Right renal pelvis (tissue), 4 donors: ENCODE measurements at places on chromosomes 2 and 18.

DNA sequence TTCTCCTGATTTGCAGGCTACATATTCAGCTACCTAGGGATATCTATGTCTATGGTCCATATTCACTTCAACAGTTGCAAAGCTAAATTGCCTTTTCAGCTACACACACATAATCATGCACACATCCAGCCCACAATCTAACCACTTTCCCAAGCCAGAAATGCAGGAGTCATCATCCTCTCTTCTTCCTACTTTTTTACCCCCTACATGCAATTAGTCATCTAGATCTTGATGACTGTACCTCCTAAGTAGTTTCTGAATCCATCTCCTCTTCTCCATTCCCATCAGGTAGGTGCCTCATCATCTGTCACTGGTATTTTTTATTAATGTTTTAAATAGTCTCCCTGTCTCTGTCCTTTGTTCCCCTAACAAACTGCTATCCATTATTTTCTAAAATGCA, 23.7 kb upstream of the SPRED2 start:
- DNase-seq: no peak

DNA sequence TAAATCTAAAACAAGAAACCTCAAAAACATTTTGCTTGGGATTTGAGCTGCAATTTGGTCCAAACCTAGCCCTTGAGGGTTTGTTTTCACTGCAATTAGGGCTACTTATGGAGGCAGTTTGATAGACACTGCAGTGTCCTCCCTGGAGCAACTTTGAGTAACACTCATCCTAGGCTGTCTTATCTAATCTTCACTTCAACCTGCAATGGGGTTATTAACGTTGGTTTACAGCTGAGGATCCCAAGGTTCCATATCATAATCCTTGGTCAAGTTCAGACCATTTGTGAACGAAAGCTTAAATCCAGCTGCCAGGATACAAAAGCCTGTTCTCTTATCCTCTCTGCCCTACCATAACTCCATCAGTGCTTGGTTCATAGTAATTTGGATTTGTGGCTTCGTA, 2.5 kb downstream of the ANXA4 start:
- DNase-seq: no peak

DNA sequence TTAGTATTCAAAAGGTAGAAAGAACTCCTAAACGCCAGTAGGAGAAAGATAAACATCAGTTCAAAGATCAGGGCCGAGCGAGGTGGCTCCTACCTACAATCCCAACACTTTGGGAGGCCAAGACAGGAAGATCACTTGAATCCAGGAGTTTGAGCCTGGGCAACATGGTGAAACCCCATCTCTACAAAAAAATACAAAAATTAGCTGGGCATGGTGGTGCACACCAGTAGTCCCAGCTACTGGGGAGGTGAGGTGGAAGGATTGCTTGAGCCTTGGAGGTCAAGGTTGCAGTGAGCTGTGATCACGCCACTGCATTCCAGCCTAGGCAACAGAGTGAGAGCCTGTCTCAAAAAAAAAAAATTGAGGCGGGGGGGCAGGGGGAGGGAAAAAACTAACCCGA, 40.6 kb downstream of the MBOAT2 start:
- DNase-seq: no peak

- DNase-seq: no peak
These were observed 9.5 kb downstream of the CHPF start for GRCh38 chr2:219533930-219534661.

DNA sequence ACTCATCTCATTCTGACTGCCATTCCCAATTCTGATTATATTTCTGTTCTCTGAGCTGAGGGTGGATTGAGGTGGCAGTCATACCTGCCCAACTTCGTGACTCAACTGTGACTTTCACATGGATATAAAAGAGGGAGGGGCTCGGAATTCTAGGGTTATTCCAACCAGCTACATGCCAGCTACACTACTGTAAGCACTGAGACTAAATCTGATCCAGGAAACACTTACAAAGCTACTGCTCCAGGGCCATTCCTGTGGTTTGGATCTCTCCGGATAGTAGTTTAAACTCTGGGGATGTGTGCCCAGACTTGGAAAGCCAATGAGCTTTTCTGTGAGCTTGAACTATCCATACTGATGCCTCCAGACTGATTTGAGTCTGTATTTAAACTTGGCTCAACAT, 7.9 kb downstream of the MAP2 start:
- no peak for DNase-seq

DNA sequence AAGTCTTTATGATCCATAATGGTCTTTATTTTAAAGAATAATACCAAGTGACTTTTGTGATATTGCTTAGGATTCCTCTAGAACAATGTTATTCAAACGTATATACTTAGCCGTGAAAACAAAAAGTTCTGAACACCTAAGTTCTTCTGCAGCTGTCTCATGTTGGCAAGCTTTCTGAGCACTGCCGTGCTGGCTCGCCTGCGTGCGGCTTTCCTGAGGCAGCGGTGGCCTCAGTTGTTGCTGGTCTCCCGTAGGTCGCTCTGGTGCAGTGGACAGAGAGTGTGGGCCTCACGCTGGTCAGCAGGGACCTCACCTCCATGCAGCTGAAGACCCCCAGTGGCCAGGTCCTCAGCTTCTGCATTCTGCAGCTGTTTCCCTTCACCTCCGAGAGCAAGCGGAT, 66.8 kb upstream of the NFATC1 start:
- no peak for DNase-seq

GRCh38 chr2:215002500-215002899, 135.9 kb downstream of the ABCA12 start:
- DNase-seq: no peak

GRCh38 chr18:10266334-10266590, 188.2 kb upstream of the APCDD1 start:
- DNase-seq: no peak

DNA sequence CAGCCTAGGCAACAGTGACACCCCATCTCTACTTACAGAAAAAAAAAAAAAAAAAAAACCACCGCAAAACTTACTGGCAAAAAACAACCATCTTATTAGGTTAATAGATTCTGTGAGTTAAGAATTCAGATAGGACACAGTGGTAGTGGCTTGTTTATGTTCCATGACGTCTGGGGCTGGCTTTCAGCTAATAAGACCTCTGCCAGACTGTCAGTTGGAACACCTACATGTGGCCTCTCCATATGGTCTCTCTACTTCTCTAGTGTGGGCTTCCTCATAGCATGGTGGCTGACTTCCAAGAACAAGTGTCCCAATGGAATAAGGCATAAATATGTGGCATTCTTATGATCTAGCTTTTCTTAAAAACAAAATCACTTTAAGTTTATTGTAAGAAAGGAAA, 94.0 kb upstream of the OTX1 start:
- DNase-seq: no peak

DNA sequence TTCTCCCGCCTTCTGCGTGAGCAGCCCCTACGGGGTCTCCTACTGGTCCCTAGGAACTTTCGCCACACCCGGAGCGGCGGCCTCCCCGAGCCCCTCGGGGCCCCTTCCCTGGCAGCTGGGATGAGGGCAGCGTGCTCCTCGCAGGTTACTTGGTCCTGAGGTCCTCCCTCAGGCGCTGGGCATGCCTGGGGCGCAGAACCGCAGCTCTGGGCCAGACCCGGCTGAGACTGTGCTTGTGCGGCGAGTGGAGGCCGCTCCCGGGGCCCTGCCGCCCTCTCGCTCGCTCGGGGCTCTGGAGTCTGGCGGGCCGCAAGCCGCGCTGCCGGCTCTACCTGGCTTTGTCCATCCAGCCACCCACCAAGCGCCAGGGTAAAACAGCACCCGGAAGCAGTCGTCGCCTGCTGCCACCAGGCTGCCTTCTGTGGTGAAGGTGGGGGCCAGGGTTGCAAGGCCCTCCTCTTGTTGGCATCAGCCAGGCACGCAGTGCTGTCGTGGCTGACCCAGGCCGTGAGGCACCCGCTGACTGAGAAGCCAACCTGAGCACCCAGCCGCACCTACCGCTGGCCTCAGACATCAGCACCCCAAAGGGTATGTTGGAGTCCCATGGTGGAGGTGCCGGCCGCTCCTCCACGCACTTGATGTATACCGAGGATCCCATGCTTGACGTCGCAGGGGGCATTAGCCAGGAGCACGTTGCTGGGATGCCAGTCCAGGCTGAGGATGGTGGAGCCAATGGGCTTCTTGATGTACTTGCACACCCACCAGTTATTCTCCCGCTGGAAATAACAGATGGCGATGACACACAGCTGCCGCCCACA, 46.1 kb upstream of the PTH2R start:
- no peak for DNase-seq

DNA sequence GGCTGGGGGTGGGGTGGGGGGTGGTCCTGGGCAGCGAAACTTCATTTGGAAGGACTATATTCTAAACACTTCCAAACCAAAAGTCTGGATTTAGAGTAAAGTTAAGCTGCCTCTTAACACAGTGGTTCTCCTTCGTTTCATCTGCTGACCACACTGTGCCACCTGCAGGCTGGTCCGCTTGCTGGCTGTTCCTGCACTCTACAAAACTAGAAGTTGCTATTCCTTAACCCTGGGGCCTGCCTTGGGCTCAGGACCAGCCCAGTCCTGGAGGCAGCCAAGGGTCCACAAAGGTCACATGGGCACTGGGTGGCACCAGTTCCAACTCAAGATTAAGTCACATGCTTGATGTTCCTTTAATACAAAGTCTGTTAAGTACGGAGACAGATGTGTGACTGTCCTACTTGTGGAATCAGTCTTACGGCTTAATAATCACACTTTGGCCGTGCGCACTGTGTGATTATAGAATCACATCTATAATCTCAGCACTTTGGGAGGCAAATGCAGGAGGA, 195.4 kb downstream of the FAM210A start:
- DNase-seq: no peak

- no peak for DNase-seq
These were observed 151.3 kb upstream of the NCK2 start for GRCh38 chr2:105593221-105593967.

- no peak for DNase-seq
These were observed 154.1 kb upstream of the RBBP8 start for GRCh38 chr18:22778996-22779395.

DNA sequence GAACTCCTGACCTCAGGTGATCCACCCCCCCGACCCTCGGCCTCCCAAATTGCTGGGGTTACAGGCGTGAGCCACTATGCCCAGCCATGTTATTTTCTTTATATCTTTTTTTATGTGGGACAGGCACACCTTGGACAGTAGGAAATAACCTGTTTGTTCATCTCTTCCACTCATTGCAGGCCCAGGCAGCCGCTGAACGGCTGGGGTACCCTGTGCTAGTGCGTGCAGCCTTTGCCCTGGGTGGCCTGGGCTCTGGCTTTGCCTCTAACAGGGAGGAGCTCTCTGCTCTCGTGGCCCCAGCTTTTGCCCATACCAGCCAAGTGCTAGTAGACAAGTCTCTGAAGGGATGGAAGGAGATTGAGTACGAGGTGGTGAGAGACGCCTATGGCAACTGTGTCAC, 8.4 kb downstream of the CAD start:
- DNase-seq: no peak
